Spleen (tissue), 13 donors: ENCODE measurements at places on chromosomes 16 and 17. TPM values are rescaled to one million over a fixed set of nuclear protein-coding genes. Genes with fewer than 3 reads are reported as not detected.

LITAFD gene
- total RNA-seq: not detected

MYH8 gene
- 0.37 TPM for total RNA-seq

MT4 gene
- total RNA-seq: not detected

CASKIN1 gene
- total RNA-seq: not detected

CEP112 gene
- 31.0 TPM for total RNA-seq

GRCh38 chr16:77430360-77430759 lies 4.5 kb downstream of the ADAMTS18 start:
- no peak overlapping the region for H3K4me3 ChIP-seq
- H3K4me1 ChIP-seq: no peaks in the 10 kb centered on the region
- peaks cover 10% of the 10 kb centered on the region for H3K27me3 ChIP-seq
- no peaks in the 10 kb centered on the region for H3K36me3 ChIP-seq

DNA sequence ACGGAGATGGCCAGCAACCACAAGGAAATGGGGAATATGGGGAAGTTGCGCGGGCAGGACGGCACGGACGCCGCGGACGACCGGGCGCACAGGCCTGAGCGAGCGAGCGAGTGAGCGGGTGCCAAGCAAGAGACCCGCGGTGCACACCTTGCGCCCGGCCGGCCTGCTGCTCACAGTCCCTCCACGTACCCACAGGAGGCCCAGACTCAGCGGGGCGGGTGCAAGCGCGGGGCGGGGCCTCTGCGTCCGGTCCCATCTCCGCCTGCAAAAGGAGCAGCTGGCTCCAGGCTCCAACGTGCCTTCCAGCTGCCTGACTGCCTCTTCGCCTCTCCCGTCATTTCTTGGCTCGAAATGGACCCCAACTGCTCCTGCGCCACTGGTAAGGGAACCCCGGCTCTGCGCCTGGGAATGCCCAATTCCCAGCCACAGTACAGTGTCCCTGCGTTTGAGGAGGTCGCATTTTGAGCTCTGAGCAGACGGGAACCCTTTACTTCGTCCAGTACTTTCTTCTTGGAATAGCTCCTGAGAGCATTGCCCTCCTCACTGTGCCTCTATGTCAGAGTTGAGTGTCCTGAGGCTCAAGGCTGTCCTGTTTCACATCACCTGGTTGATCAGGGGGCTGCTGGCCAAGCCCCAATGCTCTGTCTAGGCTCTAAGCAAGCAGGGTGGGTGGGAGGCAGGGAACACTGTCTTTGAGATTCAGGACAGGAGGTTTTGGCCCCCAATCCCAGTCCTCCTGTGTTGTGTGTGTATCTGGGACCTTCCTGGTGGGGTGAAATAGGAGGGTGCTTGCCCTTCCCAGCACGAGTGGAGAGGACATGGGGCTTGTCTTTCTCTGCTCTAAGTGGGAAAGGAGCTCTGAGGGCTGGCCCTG lies 8.1 kb upstream of the MT1E start:
- H3K36me3 ChIP-seq: no peaks in the 10 kb centered on the region
- H3K4me1 ChIP-seq: no peaks in the 10 kb centered on the region
- peak overlapping the region; percentile 29 for H3K4me3 ChIP-seq
- peak overlapping the region; percentile 21 for H3K27ac ChIP-seq
- peak; percentile 85 for DNase-seq

GRCh38 chr16:84518804-84519341 lies 14.4 kb upstream of the MEAK7 start:
- H3K36me3 ChIP-seq: no peaks in the 10 kb centered on the region
- H3K4me3 ChIP-seq: no peak overlapping the region
- no peak overlapping the region for H3K27ac ChIP-seq
- peak; percentile 77 for DNase-seq
- peaks cover 45% of the 10 kb centered on the region for H3K4me1 ChIP-seq

DNA sequence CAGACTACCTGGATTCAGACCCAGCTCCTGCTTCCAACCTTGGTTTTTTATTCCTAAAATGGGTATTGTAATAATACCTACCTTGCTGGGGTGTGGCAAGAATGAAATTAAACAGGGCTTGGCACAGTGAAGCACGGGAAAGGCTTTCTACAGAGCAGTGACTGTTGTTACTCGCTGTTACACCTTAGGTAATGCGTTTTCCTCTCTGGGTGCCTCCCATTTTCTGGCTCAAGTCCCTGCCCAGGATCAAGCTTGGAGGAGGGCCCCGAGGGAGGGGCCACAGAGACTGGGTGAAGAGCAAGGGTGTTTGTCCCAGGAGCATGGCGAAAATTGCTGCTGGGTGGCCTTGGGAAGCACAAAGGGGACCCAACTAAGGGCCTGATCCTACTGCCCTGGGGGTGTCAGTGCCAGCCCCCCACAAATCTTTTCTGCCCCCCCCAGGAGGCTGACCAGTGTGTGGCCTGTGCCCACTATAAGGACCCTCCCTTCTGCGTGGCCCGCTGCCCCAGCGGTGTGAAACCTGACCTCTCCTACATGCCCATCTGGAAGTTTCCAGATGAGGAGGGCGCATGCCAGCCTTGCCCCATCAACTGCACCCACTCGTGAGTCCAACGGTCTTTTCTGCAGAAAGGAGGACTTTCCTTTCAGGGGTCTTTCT lies 13.3 kb downstream of the MIEN1 start:
- no peaks in the 10 kb centered on the region for H3K4me1 ChIP-seq
- H3K4me3 ChIP-seq: no peak overlapping the region
- no peak for DNase-seq
- no peak overlapping the region for H3K27ac ChIP-seq
- H3K27me3 ChIP-seq: no peaks in the 10 kb centered on the region
- H3K36me3 ChIP-seq: no peaks in the 10 kb centered on the region

DNA sequence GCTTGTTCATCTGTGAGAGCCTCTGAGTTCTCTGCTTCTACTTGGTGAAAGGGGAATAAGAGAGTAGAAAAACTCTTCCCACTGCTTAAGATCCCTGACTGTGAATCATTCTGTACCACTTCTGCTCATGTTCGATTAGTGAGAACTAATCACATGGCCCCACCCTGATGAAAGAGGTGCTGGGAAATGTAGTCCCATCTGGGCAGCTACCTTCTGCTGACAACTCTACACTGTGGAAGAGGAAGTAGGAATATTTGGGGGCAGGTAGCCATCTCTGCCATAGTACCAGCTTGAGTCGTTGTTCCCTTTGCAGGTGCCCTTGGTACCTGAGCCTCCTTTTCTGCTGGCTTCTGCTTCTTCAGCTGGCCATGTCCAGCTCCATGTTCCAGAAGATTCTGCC lies 29.9 kb downstream of the NKD1 start:
- no peak overlapping the region for H3K27ac ChIP-seq
- no peak overlapping the region for H3K4me3 ChIP-seq
- H3K4me1 ChIP-seq: peaks cover 3% of the 10 kb centered on the region
- no peak for DNase-seq
- H3K36me3 ChIP-seq: no peaks in the 10 kb centered on the region

- no peak for DNase-seq
- H3K27ac ChIP-seq: no peak overlapping the region
- H3K4me3 ChIP-seq: no peak overlapping the region
- H3K4me1 ChIP-seq: no peaks in the 10 kb centered on the region
- H3K36me3 ChIP-seq: peaks cover 48% of the 10 kb centered on the region
- H3K27me3 ChIP-seq: no peaks in the 10 kb centered on the region
Measured at GRCh38 chr17:78684026-78684425, 98.0 kb downstream of the CYTH1 start.

DNA sequence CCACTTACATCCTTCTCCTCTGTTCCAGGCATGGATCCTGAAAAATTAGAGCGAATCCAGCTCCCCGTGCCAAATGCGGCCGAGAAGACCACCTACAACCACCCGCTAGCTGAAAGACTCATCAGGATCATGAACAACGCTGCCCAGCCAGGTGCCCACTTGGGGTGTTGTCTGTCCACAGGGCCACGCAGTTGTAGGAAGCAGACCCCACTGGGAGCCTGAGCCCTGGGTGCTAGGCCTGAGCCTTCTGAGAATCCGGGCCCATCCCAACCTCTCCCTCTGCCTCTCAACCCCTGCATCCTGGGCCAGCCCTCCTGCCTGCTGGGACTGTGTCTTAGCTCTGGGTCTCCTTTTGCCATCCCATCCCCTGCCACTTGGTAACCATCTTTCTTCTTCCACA lies 95.4 kb downstream of the CLEC16A start:
- H3K4me1 ChIP-seq: no peaks in the 10 kb centered on the region
- no peak overlapping the region for H3K27ac ChIP-seq
- no peaks in the 10 kb centered on the region for H3K27me3 ChIP-seq
- H3K36me3 ChIP-seq: peaks cover 100% of the 10 kb centered on the region

DNA sequence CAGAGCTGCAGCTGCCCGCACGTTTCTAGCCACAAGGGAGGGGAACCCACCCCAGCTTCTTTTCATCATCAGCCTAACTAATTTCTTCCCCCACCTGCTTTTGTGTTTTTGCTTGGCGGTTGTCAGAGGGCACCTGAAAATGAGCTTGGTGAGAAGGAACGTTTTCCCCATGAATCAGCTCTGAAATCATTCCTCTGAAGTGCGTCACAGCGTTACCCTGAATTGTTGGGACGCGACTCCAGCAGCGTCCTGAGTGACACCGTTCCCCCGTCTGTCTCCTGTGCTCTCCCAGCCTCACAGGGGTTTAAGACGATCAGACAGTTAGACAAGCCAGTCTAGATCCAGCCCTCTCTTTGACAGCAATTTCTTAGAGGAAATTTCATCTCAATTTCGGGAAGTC lies 722.9 kb upstream of the EEF2KMT start:
- no peaks in the 10 kb centered on the region for H3K36me3 ChIP-seq
- no peak for DNase-seq
- H3K4me1 ChIP-seq: no peaks in the 10 kb centered on the region
- H3K27me3 ChIP-seq: no peaks in the 10 kb centered on the region
- no peak overlapping the region for H3K4me3 ChIP-seq
- H3K27ac ChIP-seq: no peak overlapping the region

- no peak overlapping the region for H3K4me3 ChIP-seq
- H3K27ac ChIP-seq: no peak overlapping the region
- H3K4me1 ChIP-seq: peaks cover 32% of the 10 kb centered on the region
- H3K36me3 ChIP-seq: peaks cover 8% of the 10 kb centered on the region
- H3K27me3 ChIP-seq: peaks cover 66% of the 10 kb centered on the region
Measured at GRCh38 chr16:31480851-31481536, 1.9 kb upstream of the SLC5A2 start.

DNA sequence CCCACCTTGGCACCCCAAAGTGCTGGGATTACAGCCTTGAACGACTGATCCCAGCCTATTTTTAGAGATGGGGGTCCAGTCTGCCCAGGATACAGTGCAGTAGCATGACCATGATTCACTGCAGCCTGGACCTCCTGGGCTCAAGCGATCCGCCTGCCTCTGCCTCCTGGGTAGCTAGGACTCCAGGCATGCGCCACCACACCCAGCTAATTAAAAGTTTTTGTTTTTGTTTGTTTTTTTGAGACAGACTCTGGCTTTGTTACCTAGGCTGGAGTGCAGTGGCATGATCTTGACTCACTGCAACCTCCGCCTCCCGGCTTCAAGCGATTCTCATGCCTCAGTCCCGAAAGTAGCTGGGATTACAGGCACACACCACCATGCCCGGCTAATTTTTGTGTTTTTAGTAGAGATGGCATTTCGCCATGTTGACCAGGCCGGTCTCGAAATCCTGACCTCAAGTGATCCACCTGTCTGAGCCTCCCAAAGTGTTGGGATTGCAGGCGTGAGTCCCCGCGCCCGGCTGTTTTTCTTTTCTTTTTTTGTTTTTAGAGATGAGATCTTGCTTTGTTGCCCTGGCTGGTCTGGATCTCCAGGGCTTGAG lies 2.3 kb upstream of the PAFAH1B1 start:
- H3K27me3 ChIP-seq: no peaks in the 10 kb centered on the region
- H3K27ac ChIP-seq: no peak overlapping the region
- DNase-seq: no peak
- peaks cover 22% of the 10 kb centered on the region for H3K4me1 ChIP-seq
- no peak overlapping the region for H3K4me3 ChIP-seq
- H3K36me3 ChIP-seq: no peaks in the 10 kb centered on the region

GRCh38 chr16:25140459-25140858 lies 28.9 kb downstream of the LCMT1 start:
- no peaks in the 10 kb centered on the region for H3K27me3 ChIP-seq
- no peak overlapping the region for H3K4me3 ChIP-seq
- no peak overlapping the region for H3K27ac ChIP-seq
- H3K36me3 ChIP-seq: peaks cover 100% of the 10 kb centered on the region
- no peak for DNase-seq

- H3K4me1 ChIP-seq: peaks cover 100% of the 10 kb centered on the region
- H3K36me3 ChIP-seq: peaks cover 49% of the 10 kb centered on the region
- H3K4me3 ChIP-seq: no peak overlapping the region
- no peak for DNase-seq
Measured at GRCh38 chr17:28935744-28936460, 15.4 kb downstream of the PHF12 start.
